ENCODE measurements at places on chromosomes 11 and 22.

- no peak for DNase-seq
Measured at GRCh38 chr11:16292167-16292859, 64.0 kb downstream of the SOX6 start.

DNA sequence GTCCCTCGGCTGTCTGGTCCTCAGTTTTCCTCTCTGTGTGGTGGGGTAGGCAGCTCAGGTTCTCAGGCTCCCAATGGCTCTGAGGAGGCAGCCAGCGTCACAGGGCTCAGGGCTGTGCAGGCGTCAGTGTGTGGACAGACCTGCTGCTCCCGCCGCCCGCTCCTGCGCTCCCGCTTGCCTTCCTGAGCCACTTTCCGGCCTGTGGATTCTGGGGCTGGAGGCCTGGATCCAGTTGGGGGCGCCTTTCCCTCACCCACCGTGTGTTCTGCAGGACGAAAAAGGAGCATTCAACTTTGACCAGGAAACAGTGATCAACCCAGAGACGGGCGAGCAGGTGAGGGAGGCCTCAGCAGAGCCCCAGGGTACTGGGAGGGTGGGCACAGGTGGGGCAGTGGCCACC is 14.7 kb downstream of the DPP3 start:
- DNase-seq = no peak

GRCh38 chr11:22787551-22788162 is 41.9 kb downstream of the SVIP start:
- DNase-seq = no peak

- DNase-seq = no peak
Measured at GRCh38 chr22:39567135-39567946, 3.2 kb upstream of the CACNA1I start.

GRCh38 chr22:30015229-30015797 is 65.0 kb upstream of the HORMAD2 start:
- DNase-seq = no peak

GRCh38 chr11:134248910-134249480 is 4.2 kb downstream of the THYN1 start:
- DNase-seq = no peak

- peak; percentile 44 for DNase-seq
Measured at GRCh38 chr11:116193321-116194131, 579.3 kb downstream of the BUD13 start.

All from colonic mucosa (tissue), 4 donors.